ENCODE measurements at places on chromosomes 7 and 10.

GRCh38 chr10:70324339-70324861 is 40.6 kb upstream of the NPFFR1 start:
- DNase-seq, result no peak

GRCh38 chr7:94999069-94999351 is 91.6 kb downstream of the PPP1R9A start:
- DNase-seq, result no peak

DNA sequence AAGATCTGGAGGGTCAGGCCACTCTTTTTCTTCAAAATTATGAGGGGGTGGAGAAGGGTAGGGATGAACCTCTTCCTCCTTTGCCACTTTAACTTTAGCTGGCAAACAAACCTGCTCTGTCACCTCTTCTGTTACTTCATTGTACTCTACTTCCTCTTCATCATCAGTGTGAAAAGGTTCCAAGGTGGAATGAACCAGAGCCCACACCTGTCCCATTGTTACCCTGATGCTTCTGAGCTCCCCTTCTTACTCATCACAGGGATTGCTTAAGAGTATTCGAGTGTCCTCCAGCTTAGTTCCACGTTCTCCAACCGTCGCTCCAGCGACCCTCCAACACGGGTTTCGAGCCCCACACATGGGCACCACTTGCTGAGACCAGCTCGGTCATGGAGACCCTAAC is 5.2 kb downstream of the MRPS24 start:
- DNase-seq, result no peak

DNA sequence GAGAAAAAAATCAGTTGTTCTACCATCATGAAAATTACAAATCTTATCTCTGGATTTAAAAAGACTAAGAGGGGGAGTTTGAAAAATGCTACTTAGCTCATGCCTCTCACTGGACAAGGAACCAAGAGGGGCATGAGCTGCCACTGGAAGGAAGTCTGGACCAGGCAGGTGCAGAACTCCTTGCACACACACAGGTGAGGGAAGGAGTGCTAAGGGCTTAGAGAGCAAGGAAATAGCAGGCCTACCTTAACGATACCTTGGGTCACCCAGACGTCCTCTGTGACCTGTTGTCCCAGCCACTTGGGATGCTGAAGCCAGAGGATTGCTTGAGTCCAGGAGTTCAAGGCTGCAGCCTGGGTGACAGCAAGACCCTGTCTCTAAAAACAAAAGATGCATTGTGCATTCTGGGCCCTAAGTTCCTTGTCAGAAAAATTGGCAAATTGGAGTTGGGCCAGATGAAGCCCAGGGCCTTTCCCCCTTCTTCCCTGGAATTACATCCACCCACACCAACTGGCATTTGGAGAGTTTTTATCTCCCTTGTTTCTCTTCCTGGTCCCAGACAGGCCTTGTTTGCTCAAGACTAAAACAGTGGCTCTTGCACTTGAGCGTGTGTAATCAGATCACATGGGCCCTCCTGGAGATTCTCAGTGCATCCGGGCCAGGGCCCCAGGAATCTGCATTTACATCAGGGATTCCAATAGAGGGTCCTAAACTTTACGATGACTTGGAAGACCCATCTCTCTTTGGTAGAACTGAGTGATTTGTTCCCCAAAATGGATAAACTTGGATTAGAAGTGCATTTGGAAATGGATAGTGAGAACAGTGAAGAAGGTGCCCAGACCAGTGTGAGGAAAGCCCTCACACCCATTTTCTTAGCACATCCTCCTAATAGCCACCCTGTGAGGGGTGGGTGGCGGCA is 3.0 kb downstream of the DDIT4 start:
- DNase-seq, result peak; percentile 41

DNA sequence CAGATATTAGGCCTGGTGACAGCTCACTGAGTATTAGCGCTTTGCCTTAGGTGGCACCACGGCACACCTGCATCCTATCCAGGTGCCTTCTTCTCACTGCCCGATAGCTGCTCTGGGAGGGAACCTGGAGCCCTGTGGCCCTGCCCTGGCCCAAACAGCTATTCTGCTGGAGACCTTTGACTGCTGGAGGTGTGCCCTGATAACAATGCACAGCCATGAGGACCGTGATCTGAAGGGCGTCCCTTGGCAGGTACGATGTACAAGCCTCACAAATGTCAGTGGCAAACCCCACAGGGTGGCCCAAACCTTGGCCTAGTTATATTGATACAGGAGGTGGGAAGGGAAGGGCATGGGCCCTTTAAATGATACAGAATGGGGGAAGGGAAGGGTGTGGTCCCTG is 259.5 kb downstream of the GRID1 start:
- no peak for DNase-seq

GRCh38 chr10:79374312-79375191 is 27.3 kb downstream of the PPIF start:
- DNase-seq, result peak; percentile 79

DNA sequence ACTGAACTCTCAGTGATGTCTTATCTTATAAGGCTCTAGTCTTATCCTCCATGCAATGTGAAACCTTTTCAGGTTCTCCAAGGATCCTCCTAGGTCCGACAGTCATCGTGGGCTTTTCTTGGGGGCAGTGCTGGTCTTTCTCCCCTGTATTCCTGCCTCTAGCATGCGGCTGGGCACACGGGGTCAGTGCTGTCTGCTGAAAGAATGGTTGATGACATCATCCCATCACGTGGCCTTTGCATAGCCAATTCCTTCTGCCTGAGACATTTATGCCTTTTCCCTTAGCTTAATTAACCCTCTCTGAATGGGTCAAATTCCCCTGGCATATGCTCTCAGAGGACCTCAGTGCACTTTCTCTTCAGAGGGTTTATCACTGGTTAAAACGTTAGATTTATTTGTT is 27.0 kb upstream of the KCNK18 start:
- no peak for DNase-seq

- DNase-seq, result no peak
Observed at GRCh38 chr7:13852281-13852968, 137.0 kb downstream of the ETV1 start.

DNA sequence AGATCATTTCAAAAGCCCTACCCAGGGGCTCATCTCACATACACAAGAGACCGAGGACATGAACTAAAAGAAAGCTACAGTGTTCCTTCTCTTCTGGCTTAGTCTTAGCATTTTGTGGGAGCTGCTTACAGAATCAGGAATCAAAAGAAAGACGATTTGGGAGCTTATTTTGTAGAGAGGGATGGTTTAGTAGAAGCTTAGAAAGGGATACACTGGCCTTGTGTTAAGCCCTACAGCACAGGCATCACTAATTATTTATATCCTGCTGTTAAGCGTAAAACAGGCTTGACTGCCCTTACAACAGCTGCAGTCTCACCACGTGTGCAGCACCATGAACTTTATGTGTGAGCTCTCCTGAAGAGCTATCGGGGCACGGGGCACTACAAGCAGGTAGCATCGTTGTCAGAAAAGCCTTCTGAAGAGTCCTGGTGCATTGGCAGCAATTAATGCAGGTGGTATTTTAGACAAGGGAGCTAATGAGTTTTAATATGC is 798.3 kb downstream of the NXPH1 start:
- DNase-seq, result no peak

- DNase-seq, result no peak
Observed at GRCh38 chr10:116385994-116386809, 41.4 kb upstream of the PNLIPRP3 start.

DNA sequence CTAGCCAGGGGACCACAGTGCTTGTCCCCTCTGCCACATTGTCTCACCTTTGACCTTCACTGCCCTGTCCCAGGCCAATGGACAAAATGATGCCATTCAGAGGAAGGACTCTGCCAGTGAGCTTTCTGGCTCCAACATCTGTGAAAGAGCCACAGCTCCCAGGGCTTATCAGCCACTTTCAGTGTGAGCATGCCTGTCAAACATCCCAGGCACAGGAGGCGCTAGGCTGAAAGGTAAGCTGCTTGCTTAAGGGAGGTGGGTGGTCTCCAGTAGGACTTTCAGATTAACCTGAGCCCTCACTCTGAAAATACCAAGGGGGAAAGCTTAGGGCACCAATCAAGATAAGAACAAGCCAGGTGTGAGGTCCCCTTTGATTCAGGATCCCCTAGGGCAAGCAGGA is 59.8 kb upstream of the GDF10 start:
- no peak for DNase-seq

- no peak for DNase-seq
Observed at GRCh38 chr7:97024209-97025129, at the start of gene DLX5. TSS of gene DLX5 (minus strand) at chr7:97024831. CDS start at chr7:97024623, 208 bp downstream.

DNA sequence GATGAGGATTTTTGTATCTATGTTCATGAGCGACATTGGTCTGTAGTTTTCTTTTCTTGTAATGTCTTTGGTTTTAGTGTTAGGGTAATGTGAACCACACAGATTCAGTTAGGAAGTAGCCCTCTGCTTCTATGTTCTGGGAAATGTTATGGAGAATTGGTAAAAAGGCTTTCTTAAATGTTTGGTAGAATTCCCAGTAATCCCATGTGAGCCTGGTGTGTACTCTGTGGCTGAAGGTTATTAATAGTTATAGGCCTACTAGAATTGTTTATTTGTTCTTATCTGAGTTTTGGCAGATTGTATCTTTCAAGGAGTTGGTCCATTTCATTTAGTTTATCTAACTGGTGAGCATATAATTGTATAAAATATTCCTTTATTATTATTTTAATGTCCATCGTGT is 484.6 kb upstream of the GHITM start:
- no peak for DNase-seq

GRCh38 chr10:132388891-132389432 is 8.0 kb upstream of the PWWP2B start:
- DNase-seq, result peak; percentile 22

DNA sequence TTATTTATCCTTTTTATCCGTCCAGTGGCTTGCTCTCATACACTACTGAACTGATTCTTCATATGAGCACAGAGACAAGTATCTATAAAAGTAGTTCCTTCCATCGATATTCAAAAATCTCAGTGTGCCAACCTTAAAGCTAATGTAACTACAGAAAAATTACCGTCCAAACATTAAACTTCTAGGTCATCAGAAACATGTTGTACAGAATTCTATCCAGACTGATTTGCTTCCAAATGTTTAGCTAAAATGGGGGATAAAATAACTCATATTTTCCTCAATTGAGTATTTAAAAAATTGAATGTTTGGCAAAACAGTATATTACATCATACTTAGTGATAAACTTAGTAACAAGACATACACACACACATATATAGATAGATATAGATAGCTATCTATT is 584.7 kb upstream of the SEMA3D start:
- DNase-seq, result no peak

DNA sequence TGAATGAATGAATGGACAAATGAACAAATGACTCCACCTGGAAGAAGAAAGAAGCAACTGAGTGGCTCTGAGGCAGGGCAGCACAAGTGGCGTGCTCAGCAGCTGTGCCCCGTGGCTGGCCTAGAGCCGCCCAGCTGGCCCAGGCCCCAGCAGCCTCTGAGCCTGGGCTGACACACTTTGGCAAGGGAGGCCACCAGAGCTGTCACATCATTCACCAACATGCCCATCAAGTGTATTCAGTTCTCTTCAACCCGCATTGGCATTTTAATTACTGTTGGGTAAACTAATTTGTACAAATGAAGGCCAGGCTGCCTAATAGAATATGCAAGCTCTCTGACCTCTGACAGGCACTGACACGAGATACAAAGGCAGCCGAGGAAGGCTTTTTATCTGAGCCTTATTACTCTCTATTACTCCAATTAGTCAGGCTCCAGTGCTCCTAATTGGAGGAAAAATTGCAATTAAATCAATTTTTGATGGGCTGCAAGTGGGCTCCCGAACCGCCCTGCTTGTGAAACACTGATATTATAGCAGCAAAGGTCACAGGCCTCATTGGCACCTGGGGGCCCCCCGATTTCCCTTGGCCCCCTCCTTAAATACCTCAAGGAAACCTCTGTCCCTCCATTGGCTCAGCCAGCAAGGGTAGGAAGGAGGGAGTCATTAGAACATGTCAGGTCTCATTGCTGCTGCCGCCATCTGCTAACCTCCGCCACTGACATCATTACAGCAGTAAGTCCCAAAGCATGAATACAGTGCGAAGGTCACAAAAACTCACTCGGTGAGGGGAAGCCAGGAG is 41.9 kb downstream of the DPCD start:
- DNase-seq, result no peak

GRCh38 chr7:96253441-96253840 is 68.5 kb downstream of the SLC25A13 start:
- no peak for DNase-seq

- DNase-seq, result no peak
Observed at GRCh38 chr7:2032876-2033407, 199.8 kb downstream of the MAD1L1 start.

GRCh38 chr10:72685264-72685921 is 6.5 kb upstream of the MCU start:
- DNase-seq, result no peak

DNA sequence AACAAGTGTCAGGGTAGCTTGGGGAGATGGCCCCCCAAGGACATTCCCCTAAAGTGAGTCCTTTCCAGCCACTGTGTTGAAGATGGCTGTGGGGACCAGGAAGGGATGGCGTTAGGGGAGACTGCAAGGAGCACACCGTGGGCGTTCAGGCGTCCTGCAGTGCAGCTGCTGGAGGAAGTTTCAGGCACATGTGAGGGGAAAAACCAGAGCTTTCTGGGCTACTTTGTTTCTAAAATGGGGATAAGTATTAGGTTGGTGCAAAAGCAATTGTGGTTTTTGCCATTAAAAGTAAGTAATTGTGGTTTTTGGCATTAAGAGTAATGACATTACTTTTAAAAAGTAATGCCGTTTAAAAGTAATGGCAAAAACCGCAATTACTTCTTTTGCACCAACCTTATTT is 14.3 kb downstream of the PRF1 start:
- no peak for DNase-seq

DNA sequence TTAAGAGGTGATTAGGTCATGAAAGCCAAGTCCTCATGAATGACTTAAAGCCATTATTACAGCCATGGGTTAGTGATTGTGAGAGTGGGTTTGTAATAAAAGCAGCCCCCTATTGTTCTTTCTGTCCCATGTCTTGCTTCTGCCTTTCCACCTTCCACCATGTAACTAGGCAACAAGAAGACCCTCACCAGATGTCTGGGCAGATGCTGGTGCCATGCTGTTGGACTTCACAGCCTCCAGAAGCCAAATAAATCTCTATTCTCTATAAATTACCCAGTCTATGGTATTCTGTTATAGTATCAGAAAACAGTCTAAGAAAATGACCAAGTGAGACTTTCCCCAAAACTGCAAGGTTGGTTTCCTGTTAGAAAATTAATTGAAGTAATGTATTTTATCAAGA is 460.3 kb upstream of the ADARB2 start:
- no peak for DNase-seq

DNA sequence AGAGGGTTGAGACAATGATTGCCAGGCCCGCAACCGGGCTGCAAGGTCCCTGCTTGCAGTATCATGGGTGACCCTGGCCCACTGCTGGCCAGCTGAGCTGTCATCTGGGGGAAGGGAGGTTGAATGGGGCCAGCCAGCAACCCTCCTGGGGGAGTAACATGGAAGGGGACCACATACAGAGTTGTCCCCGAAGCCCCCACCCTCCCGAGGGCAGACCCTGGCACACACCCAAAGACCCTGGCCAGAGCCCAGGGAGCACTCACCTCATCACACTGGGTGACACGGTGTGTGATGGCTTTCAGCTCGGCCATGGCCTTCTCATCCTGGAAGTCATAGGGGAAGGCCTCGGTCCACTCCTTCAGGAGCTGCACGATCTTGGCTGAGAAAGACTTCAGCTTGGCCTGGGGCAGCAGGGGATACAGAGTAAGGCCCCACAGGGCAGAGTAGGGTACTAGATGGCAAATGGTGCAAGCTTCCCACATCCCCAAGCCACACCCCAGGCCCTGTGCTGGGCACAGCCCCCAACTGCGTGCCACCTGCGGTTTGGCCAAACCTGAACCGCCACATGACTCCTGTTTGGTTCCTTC is 63.4 kb downstream of the CSGALNACT2 start:
- DNase-seq, result peak; percentile 17

GRCh38 chr7:73830681-73831583 is at the start of gene CLDN4:
TSS of gene CLDN4 (plus strand) at chr7:73830996. CDS start at chr7:73831202, 206 bp downstream.
- no peak for DNase-seq

All from activated T-cell treated with anti-CD3 and anti-CD28 coated beads, Interleukin-2, amount 50 U/mL, for 1 hour (primary cell).